ENCODE measurements at places on chromosomes 5 and 9.

GRCh38 chr5:141269195-141269594 is 24.0 kb downstream of the PCDHB15 start:
- DNase-seq: no peak

GRCh38 chr5:91535499-91535898 is 152.4 kb upstream of the ARRDC3 start:
- no peak for DNase-seq

GRCh38 chr9:6440405-6440804 is 27.4 kb downstream of the UHRF2 start:
- no peak for DNase-seq

GRCh38 chr5:118597543-118597942 is 390.8 kb downstream of the DTWD2 start:
- no peak for DNase-seq

DNA sequence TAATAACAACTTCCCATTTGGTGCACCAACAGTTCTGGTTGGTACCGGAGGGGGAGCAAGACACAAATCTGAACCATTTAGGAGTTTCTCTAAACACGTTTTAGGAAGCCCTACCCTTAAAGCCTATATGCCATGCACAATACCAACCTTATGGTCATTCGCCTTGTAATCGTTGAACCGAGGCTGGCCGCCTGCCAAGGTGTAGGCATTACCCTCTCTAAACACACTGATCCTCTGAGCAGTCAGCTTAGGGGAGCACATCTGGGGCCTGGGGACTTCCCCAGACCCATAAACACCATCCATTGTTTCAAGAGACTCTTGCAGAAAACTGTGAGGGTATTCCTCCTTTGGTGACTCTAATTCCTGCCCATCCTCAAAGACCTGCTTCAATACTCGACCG is 328 bp downstream of the GRXCR2 start:
- DNase-seq: no peak

DNA sequence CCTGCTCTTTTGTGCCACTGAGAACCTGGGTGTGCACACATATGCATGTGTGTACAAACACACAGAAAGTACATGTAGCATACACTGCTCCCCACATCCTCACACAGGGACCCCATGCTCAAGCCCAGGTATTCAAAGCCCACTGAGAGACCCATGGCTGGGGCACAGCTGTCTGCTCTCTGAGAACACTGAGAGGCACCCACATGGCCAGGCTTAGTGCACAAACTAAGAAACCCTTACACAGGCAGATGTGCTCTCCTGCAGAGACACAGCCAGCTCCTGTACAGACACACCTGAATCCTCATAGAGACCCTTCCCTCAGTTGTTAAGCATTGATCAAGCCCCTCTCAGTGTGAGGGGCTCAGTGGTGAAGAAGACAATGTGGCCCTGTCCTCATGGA is 92.5 kb downstream of the CACNA1B start:
- no peak for DNase-seq

GRCh38 chr9:18359335-18359734 is 114.6 kb upstream of the ADAMTSL1 start:
- DNase-seq: no peak

- DNase-seq: peak; percentile 83
Observed at GRCh38 chr9:124216474-124217176, 41.1 kb upstream of the NEK6 start.

DNA sequence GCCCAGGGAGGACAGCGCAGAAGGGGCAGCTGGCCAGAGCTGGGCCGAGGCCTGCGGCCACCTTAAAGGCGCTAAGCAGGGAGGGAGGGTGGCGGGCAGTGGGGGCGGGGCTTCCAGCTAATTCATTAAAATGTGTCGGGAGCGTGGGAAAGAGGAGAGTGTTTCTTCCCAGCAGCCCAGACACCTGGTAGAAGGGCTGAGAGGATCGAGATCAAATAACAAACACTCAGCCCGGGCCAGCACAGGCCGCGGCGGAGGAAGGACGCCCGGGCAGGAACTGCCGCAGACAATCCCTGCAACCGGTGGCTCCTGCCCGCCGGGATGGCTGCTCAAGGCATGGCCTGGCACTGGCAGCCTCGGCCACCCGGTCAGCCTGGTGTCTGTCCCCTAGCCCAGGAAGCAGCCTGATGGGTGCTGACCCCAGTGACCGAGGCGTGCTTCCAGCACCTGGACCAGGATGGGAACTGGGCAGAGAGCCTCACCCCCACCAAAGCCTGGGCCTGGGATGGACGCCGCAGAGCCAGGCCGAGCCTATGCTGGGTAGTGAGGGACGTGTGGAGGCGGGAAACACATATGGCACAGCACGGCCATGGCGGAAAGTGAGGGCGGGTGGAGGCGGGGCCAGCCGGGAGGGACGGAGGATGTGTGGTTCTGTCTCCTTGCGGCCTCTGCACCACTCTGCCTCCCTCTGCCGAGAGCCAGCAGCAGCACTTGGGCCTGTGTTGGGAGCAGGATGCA is 3.2 kb upstream of the NRARP start:
- DNase-seq: no peak

- no peak for DNase-seq
Observed at GRCh38 chr9:13570068-13570974, 290.8 kb upstream of the MPDZ start.

DNA sequence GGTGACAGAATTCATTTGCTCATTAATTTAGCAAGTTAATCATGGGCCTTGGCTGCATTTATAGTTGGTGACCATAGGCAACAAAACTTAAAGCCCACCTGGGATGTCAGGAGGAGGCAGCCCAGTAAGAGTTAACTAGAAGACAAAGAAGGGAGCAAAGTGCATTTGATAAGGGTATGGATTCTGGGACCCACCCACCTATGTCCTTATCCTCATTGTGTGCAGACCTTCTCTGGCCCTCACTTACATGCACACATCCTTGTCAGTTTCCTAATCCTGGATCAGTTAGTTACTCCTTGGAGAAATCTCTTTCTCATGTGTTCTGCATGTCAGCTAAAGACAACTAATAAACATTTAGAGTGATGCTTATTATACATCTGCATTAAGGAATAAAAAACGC is 24.6 kb downstream of the MEF2C start:
- DNase-seq: no peak

DNA sequence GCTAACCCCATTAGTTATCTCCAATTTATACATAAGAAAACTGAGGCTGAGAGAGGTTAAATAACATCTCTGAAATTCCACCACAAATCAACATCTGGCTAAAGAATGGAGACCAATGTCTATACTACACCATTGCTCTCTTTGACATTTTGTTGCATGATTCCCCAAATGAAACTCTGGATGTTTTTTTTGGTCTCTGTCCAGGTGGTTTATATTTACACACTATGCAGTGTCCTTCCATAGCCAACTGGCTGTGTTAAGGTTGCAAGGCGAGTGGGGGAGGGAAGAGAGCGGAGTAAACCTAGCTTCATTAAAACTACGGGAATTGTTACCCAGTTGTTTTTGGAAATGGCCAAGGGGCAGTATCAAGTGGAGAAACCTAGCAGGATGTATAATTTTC is 67.2 kb downstream of the KIF4B start:
- DNase-seq: no peak

DNA sequence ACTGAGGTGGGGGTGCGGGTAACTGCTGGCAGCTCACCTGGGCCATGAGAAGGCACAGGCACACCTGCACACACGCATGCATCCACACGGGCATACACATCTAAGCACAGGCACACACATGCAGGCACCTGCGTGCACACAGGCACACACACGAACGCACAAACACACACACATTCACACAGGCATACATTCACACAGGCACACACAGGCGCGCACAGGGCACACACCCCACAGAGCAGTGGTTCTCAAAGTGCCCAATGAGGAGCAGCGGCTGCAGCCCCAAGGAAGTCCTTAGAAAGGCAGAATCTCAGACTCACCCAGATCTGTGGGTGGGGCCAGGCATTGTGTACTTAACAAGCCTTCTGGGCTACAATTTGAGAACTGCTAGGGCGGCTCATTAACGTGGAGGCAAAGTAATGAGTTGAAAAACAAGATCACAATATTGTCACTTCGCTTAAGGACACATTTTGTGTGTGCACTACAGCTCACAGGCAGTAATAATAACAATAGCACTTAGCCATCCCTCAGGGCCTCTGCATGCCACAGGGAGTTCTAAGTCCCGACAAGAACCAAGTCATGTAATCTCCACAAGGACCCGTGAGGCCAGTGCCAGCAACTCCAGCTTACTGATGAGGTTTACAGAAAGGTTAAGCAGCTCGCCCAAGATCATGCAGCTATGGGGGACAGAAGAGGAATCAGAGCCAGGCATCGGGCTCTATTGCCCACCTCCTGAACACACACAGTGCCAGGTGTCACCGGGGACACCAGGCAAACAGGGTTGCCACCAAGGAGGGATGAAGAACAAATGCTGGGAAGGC is 91.6 kb downstream of the ROR2 start:
- DNase-seq: no peak

GRCh38 chr9:3880851-3881250 is 355.1 kb upstream of the RFX3 start:
- DNase-seq: no peak

- DNase-seq: no peak
Observed at GRCh38 chr9:90201766-90202165, 440.9 kb downstream of the DIRAS2 start.

DNA sequence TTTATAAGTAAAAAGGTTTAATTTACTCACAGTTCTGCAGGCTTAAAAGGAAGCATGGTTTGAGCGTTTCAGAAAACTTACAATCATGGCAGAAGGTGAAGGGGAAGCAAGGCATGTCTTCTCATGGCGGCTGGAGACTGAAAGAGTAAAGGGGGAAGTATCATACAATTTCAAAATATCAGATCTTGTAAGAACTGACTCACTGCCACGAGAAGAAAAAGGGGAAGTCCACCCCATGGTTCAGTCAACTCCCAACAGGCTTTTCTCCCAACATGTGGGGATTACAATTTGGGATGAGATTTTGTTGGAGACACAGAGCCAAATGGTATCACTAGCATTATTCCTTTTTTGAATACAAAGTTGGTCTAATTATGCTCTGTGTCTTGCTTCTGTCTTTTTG is 627.9 kb upstream of the ST8SIA4 start:
- DNase-seq: no peak

- DNase-seq: no peak
Observed at GRCh38 chr9:130421154-130421801, 23.5 kb upstream of the ASS1 start.

DNA sequence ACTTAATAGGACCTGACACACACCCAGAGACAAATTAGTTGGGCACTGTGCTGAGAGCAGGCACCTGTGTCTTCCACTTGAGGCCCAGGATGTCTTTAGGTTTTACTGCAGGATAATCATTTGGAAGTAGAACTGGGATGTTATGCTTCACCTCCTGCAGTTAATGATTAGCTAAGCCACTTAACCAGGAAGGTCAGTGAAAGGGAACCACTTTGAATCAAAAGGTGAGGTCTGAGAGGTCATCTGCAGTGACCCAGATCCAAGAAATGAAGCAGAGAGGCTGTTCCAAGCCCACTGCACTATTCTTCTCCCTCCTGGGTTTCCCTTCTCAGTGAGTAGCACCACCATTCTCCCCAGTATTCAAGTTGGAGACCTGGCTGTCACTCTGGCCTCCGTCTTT is 110.5 kb downstream of the SNX18 start:
- no peak for DNase-seq

DNA sequence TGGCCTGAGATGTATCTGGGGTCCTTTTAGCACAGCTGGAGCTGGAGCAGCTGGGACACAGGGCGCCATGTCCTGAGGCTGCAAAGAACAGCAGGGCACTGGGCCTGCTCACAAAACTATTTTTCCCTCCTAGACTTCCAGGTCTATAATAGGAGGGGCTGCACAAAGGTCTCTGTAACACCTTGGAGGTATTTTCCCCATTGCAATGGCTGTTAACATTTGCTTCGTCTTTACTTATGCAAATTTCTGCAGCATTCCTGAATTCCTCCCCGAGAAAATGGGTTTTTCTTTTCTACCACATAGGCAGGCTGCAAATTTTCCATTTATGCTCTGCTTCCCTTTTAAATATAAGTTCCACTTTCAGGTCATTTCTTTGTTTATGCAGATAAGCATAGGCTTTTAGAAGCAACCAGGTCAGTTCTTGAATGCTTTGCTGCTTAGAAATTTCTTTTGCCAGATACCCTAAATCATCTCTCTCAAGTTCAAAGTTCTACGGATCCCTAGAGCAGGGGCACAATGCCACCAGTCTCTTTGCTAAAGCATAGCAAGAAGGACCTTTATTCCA is 130.8 kb downstream of the PCSK1 start:
- no peak for DNase-seq

GRCh38 chr9:128383791-128384190 is 12.6 kb downstream of the URM1 start:
- DNase-seq: no peak

- no peak for DNase-seq
Observed at GRCh38 chr5:167295681-167296005, 995.8 kb upstream of the WWC1 start.

DNA sequence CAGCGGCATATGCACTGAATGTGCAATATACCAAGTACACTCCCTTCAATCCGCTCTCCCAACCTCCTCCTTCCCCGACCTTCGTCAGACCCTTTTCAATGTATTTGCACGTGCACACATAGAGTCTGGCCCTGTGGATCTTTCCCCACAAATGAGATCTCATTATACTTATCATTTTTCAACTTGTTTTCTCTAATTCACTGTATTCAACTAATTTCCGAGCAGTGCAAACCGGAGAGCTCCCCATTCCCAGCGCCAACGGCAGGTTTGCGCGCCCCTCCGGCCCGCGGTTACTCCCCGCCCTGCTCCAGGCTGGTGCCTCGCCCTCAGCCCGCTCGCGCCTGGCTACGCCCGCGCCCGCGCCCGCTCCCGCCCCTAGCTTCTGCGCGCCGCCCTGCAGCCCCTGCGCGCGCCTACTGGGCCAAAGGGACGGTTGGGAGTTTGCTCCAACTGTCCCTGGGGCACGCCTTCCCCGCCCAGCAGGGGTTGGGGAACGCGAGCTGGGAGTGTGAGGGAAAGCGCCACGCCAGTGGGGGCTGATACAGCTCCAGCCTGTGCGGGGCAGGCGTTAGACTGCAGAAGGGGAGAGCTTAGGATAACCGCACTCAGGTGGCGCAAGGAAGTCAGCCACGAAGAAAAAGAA is 3.3 kb upstream of the CDC20B start:
- DNase-seq: no peak

DNA sequence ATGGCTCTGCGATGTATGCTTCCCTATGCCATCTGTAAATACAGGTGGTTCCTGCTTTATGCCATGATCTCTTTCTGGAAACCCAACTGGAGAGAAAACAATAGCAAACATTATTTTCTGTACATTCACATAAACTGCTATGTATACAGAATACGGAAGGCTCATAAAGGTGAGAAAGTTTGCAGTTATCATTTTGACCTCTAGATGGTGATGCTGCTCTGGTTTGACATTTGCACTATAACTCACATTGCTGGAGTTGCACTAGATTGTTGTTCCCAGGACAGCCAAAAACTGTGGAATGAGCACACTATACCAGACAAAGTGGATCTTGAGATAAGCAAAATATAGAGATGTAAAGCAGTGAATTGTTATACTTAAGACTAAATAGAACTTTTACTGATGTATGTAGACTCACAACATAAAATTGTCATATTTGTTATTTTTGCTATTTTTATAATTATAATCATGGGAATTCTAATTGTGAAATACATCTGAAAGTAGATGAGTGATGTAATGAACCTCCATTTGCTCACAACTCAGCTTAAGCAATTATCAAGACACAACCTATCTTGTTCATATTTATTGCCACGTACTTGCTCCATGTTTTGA is 246.5 kb downstream of the PTPRD start:
- no peak for DNase-seq
